NB4 (cell line): ENCODE measurements at places on chromosomes 1 and 21.

DNA sequence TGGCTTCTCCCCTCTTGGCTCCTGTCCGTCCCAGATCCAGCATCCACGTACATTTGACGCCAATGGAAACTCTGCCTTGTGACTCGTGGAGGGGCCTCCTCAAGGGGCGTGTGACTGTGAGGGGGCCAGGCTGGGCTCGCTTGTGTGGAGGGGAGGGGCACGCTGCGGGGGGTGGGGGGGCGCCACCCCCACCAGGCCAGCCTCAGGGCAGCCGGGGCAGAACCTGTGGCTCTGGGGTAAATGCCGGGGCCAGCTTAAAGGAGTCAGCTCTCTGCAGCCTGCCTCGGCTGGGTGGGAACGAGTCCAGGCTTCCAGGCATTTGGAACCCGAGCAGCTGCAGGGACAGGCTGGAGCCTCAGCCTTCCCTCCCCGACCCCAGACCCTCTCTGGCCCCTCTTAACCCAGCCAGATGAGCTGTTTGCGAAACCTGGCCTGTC is 94.1 kb downstream of the SIK1 start:
- DNase-seq: no peak

GRCh38 chr1:1185101-1185765 is 11.6 kb downstream of the TTLL10 start:
- DNase-seq: no peak

GRCh38 chr1:195153107-195153506 is 1455.1 kb downstream of the KCNT2 start:
- no peak for DNase-seq

DNA sequence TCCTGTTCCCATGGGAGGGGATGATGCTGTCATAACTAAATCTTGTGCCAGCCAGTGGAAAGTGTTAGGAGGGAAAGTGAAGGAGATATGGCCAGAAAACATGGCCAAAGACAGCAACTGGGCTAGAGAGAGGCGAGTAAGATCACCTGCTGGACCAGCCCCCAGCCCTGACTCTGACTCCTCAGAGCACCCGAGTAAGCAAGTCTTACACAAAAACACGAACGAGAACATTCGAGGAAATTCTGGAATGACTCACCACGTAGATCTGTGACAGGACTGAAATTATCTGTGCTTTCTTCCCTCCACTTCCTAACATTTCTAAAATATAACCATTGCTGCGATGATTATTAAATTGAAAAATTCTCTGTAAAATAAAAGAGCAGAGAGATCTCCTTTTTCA is 9.2 kb downstream of the ZNF496 start:
- DNase-seq: no peak

DNA sequence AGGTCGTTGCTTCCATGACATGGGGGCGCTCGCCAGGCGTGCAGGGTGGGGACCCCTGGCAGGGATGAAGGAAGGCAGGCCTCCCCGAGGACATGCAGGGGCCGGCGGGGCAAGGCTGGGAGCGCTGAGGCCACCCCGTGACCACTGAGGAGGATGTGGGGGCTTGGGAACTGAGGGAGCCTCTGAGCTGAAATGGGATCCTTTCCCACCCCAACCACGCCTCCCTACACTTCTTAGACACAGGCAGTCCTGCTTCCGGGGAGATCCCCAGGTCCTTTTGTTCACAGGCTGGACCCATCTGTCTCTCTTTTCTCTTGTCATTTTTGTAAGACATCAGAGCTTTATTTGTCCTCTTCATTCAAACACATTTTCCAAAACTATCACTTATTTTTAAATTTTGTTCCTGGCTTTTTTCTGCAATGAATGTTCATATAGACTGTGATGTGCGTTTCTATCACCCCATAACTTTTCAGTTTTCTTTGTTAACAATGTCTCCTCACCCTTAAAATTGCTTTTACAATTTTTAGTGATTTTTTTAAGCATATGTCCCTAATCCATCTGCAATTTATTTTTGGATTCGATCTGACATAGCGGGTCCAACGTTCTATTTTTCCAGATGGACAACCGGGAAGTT is 156.7 kb upstream of the BACE2 start:
- no peak for DNase-seq

GRCh38 chr1:151072224-151072623 is 1.7 kb downstream of the GABPB2 start:
- DNase-seq: no peak

GRCh38 chr1:240109920-240110636 is 18.4 kb downstream of the FMN2 start:
- DNase-seq: no peak

DNA sequence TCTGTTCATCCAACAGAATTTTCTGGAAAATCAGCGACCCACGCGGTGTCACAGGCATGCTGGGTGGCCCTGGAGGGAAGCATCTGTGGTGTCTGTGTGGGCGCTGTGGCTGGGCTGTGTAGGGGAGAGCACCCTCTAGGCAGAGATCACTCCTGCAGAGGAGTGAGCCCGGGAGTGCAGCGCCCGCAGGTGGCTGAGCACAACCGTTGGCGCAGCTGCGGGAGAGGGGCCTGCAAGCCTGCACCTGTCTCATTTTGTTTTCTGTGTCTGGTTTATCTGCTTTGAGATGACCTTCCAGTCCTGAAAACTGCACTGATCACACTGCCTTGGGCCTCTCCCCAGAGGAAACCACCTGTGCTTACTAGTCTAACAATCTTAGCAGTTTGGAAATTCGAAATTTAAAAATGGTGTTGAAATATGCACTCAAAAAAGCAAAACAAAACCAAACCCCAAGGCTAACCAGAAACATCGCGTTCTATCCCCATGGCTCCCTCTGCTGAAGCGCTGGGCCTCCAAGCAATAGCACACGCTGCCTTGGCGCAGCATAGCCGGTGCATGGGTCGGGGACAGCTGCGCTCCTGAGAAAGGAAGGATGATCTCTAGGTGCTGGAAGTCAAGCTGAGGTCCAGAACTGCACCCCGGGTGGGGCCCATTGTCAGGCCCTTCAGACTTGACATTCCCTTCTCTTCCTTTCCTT is 4.8 kb downstream of the FAM3B start:
- DNase-seq: no peak

- DNase-seq: no peak
These were observed 11.7 kb upstream of the SLC26A9 start for GRCh38 chr1:205954819-205955404.

GRCh38 chr1:110465814-110466380 is 14.9 kb downstream of the PROK1 start:
- no peak for DNase-seq

DNA sequence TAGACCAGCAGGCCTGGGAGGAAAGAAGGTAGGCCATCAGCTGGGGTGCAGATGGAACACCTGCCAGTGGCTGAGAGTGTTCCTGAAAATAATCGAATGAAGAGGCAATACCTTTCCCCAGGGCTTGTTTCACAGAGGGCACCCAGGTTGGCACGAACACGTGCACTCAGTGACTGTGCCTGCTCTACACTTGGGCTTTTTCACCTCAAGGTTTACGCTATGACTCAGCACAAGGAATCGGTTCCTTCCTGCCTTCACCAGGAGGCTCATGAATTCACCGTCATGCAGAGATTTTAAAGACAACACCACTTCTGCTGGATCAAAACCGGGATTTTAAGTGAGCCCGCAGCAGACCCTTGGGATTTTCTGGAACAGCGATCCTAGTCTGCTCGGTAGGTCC is 118.5 kb upstream of the ADAR start:
- no peak for DNase-seq

- DNase-seq: peak; percentile 56
These were observed 767 bp downstream of the PDIK1L start for GRCh38 chr1:26112407-26112775.

- no peak for DNase-seq
These were observed 425.9 kb downstream of the KIF26B start for GRCh38 chr1:245580651-245581050.

DNA sequence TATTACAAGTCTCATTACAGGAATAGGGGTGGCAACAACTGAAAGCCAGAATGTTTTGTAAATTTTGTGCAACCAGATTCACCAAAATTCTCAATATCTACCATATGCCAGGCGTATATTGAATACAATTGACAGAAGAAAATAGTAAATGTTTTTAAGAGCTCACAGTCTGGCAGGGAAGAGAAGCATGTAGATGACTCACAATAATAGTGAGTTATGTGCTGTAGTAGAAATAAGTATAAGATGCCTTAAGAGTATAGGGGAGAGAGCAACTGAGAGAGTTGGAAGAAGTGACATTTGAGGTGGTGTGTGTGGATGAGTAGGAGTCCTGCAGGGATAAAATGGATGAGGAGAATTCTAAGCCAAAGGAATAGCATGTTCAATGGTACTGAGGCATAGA is 170.5 kb upstream of the FGGY start:
- no peak for DNase-seq

GRCh38 chr1:156096640-156097391 is 14.6 kb upstream of the MEX3A start:
- peak; percentile 96 for DNase-seq

DNA sequence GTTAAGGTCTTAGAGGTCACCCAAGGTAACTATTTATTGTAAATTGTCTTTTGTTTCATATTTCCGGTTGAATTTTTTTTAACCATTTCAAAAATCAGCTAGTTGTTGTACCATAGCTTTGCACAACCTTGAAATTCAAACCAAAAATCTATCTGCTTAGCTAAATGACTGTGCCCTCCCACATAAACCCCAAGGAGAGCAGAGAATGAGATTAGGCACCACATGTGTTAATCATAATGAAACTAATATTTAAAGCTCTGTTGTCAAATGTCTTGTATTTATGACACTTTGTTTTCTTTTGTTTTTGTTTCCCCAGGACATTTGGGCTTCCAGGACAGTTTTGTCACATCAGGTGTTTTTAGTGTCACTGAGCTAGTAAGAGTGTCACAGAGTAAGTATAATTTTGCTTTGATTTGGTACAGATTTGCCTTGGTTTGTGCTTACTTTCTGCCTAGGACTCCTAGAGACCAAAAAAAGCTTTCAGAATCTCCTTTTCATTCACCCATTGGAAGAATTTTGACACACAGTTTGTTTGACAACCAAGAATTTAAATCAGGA is 249.9 kb downstream of the NFIA start:
- no peak for DNase-seq

GRCh38 chr1:225911191-225912130 is 12.6 kb downstream of the PYCR2 start:
- no peak for DNase-seq
